ENCODE measurements at places on chromosomes 1 and 21.

DNA sequence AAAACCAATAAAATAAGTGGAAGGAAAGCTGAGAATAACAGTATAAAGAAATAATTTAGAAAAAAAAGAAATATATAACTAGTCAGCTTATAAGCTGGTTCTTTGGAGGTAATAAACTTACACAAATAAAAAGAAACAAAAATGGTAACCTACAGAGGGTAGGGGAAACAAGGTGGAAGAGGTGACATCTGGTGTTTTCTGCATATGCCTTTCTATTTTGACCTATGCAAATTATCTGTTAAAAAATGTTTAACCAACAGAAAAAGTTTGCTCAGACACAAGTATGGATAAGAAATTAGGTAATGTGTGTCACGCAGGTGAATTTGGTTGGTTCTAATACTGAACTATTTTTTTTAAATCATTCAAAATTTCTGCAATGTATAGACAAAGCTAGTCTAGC, 53.6 kb upstream of the DMRTA2 start:
- ATAC-seq, result no peak

DNA sequence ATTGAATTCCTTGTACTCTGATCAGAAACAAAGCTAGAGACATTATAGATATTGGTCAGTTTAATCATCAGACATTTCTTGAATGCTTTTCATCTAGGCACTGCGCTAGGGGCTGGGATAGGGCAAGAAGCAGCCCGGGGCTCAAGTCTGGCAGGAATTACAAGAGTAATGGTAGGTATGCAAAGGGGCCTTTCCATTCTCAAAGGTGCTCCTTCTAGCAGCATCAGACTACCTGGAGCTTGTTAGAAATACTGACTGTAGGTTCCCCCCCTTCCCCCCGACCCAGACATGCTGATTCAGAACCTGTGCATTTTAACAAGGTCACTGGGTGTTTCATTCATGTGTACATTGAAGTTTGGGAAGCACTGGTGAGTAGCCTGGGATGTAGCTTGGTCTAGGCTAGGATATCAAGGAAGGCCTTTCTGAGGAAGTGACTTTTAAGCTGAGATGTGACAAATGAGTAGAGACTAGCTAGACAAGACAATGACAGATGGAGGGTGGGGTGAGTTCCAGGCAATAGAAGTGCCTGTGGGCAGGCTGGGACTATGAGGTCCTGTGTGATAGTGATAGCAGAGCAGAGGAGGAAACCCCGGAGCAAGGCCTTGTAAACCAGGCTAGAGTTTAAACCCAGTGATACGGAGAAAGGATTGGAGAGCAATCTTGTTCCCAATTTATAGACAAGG, 26.3 kb downstream of the NFASC start:
- no peak for ATAC-seq

- ATAC-seq, result no peak
Observed at GRCh38 chr1:227889863-227890405, 57.8 kb downstream of the WNT9A start.

DNA sequence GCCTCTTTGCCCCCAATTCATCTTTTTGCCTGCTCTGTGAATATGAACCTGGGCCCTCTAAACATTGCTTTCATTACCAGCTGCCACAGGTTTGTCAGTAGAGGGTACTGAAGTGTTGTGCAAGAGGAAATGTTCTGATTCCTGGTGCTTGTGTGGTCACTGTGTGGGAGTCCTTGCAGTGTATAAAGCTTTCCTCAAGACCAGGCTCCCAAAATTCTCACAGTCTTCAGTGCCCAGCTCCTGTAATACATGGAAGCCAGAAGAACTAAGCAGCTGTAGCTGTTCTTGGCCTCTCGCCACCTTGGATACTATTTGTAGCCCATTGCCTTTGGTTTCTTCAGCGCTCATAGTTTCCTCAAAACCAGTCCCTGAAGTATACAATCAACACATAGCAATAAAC, 1046.2 kb downstream of the BRINP3 start:
- no peak for ATAC-seq

DNA sequence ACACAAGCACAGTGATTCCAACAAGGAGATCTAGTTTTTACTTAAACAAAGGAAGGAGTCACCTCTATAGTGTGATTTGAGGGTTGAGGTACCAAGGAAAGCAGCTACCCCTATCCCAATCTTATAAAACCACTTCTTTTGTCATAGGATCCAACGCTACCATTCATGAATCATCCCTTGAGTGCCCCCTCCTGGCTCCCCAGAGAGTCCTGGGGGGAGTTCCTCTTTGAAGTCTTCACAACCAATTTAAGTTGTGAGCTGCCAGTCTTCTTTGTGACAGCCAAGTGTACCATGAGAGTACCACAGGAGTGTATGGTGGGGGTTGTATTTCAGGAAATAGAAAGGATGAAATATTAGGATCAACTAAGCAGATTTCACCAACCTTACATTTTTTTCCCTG, 39.1 kb upstream of the NHLH2 start:
- no peak for ATAC-seq

GRCh38 chr1:203517426-203518110, 23.6 kb downstream of the OPTC start:
- no peak for ATAC-seq

DNA sequence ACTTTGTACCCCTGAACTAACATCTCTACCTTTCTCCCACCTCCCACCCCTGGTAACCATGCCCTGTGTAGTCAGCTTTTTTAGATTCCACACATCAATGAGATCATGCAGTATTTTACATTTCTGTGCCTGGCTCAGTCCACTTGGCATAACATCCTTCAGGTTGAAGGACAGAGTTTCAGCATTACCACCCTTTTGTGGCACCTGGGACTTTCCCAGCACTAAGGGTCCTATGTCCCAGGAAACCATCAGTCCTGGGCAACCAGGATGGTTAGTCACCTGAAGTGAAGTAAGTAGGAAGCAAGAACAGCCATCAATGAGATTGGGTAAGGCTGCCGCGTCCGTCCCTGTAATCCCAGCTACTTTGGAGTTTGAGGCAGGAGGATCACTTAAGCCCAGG, 370.6 kb downstream of the SIPA1L2 start:
- no peak for ATAC-seq

- peak; percentile 82 for ATAC-seq
Observed at GRCh38 chr1:15543589-15544568, 17.2 kb downstream of the DNAJC16 start.

DNA sequence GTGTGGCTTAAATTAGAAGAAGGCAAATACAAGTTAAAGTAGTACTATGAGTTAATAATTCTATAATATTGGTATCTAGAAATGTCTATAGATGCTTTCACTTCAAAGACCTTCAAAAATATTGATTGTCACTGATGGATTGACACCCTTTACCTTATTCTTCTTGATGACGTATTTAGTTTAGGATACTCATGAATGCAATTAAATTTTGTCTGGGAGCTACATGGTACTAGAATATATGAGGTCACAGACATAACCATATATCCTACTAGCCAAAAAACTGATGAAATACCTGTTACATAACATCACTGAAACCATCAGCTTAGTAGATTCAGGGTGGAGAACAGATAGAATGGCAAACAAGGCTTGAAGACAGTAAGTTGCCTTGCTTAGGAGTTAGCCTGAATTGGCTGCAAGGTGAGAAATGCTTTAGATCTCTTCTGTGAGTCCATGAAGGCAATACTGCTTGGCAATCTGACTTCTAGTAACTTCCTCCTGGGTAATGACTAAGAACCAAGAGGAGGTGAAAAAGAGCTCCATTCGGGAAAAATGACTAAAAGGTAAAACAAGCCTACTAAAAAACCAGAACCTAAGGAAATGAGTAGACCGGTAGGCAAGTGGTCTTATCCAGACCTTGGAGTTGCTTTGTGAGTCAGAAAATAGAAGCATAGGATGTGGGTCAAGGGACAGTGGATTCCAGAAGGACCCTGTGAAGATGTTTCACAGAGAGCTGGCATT, 16.9 kb upstream of the ARHGAP29 start:
- no peak for ATAC-seq

GRCh38 chr21:33412832-33413519, 9.8 kb downstream of the IFNGR2 start:
- no peak for ATAC-seq

GRCh38 chr1:5901150-5901549, 91.1 kb downstream of the NPHP4 start:
- ATAC-seq, result no peak

- ATAC-seq, result no peak
Observed at GRCh38 chr1:153337980-153338853, 10.4 kb downstream of the PGLYRP4 start.

GRCh38 chr21:41280115-41280919, 36.3 kb upstream of the FAM3B start:
- ATAC-seq, result no peak

DNA sequence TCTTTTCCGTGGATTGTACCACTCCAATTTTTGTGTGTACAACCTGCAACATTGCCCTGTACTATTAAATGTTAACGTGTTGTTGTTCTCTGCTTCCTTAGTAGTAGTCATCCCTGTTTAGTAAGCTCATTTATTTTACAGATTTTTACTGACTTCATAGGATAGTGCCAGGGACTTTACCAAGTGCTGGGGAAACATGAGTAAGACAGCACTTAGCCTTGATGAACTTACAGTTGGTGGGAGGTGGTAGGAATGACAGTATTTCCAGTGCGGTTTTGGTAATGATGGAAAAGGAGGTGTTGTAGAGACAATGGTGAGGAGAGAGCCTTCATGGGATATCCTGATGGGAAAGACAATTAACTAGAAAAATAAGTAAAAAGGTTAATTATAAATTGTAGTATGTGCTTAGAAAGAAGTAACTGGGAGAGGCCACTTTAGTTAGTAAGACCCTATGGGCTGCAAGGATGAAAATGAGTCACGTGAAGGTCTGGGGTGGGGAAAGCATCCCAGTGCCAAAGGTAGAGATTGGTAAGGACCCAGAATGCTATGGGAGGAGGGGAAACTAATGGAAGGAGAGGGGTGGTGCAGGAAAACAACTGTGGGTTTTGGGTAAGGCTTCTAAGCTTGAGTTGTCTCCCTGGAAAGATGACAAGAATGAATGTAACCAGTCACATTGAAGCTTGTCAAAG, 1.7 kb downstream of the RLF start:
- ATAC-seq, result no peak

- ATAC-seq, result no peak
Observed at GRCh38 chr1:107365527-107366240, 224.8 kb downstream of the NTNG1 start.

DNA sequence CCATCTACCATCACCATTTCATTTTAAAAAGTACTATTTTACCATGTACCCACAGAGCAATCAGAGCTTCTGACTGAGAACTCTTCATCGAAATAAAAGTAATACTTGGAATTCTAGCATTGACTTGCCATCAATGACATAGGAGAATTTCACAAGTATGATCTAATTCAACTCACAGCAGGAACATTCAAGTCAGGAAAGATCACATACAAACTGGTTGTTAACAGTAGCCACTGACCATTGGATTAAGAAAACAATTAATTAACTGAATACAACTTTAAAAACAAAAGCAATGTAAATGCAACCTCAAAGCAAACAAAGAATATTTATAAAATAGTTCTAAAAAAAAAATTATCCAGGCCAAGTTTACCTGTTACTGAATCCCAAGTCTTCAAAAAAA, 18.8 kb downstream of the RNF115 start:
- no peak for ATAC-seq

- no peak for ATAC-seq
Observed at GRCh38 chr1:112643080-112643479, 23.4 kb downstream of the CAPZA1 start.

GRCh38 chr21:34822942-34823341, 154.1 kb downstream of the CLIC6 start:
- no peak for ATAC-seq

GRCh38 chr1:32592943-32593342, 53.7 kb downstream of the ZBTB8A start:
- ATAC-seq, result no peak

DNA sequence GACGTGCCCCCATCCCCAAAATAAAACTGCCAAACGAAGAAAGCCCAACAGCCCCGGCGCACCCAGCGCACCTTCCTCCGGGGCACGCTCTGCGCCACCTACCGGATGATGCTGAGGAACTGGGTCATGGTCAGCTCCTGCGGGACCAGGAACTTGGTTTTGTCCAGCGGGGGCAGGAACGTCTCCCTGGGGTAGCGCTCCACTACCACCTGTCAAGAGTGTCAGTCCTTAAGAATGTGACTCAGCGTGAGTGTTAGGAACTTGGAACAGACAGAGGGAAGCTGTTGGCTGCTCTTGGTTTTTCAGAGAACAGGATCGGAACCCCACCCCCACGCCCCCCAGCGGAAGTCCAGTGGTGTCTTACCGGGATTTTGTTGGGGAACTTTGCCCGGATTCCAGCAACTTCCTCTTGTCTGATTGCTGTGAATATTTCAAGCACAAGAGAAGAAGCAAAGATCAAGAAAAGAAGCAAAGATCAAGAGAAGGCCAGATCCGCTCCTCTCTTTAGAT, 431 bp downstream of the MAP1LC3C start:
- peak; percentile 53 for ATAC-seq

GRCh38 chr1:53606651-53607051, 132.3 kb downstream of the GLIS1 start:
- ATAC-seq, result no peak

All from SK-N-SH treated with all-trans-retinoic acid at 6 μM for 48 hours (cell line).